ENCODE measurements at places on chromosomes 6 and 20.
A peak's percentile ranks its signal among the peaks of the same experiment; 100 is the strongest.

- DNase-seq, result no peak
Measured at GRCh38 chr20:56348746-56349145, 10.0 kb upstream of the FAM210B start.

DNA sequence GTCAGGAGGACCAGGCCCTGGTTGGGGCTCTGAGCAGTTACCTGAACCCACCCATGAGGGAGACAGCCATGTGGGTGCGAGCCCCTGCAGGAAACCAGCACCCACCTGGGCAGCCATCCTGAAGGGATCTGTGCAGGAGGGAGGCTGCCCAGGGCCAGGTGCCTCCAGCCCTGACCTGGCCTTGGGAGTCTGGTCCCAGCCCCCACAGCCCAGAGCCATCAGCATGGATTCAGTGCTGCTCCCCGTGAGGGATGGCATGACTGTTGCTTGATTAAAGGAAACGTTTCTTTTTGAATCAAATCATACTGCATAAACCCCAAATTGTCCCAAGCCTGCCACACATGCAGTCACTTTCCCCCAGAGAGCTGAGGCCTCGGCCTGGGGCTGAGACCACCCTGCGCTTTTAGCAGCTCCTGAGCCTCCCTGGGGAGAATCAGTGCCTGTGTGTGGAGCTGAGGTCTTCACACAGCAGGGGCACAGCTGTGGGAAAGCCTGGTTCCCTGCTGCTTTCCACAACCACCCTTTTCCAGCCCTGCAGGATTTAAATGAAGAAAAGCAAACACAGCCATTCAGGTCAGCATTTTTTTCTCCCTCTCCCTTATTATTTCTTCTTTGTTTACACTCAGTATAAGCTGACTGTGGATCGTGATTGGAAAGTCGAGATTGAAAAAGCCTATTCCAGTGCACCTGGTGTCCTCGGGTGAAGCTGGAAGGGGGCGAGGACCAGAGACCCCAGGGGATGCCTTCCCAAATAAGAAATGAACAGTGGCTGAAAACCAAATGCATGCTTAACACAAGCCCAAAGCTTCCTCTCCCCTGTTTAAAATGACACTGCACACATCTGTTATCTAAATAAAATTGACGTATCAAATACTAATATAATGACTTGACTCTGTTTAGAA, 283.9 kb downstream of the SMOC2 start:
- no peak for DNase-seq

GRCh38 chr6:131394768-131395432, 178.1 kb upstream of the ARG1 start:
- no peak for DNase-seq

DNA sequence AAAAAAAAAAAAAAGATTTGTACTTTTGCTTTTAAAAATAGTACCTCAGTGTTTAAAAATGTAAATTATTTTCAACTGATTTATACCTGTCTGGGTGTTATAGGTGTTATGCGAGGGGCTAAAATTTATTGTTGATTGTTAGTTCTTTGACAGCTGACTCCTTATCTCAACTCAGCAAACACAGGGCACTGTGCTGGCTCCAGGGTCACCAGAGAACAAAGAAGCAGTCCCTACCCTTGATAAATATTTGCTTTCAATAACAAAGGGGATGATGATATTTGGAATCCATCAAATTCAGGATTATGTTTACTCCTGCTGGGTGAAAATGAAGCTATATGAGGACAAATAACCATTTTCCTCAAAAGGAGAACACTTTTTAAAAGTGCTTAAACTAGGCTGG, 34.2 kb upstream of the KAT14 start:
- DNase-seq, result no peak

- DNase-seq, result no peak
Measured at GRCh38 chr6:81623106-81623759, 129.2 kb downstream of the TENT5A start.

- DNase-seq, result no peak
Measured at GRCh38 chr6:134550604-134551003, 232.7 kb upstream of the SGK1 start.

DNA sequence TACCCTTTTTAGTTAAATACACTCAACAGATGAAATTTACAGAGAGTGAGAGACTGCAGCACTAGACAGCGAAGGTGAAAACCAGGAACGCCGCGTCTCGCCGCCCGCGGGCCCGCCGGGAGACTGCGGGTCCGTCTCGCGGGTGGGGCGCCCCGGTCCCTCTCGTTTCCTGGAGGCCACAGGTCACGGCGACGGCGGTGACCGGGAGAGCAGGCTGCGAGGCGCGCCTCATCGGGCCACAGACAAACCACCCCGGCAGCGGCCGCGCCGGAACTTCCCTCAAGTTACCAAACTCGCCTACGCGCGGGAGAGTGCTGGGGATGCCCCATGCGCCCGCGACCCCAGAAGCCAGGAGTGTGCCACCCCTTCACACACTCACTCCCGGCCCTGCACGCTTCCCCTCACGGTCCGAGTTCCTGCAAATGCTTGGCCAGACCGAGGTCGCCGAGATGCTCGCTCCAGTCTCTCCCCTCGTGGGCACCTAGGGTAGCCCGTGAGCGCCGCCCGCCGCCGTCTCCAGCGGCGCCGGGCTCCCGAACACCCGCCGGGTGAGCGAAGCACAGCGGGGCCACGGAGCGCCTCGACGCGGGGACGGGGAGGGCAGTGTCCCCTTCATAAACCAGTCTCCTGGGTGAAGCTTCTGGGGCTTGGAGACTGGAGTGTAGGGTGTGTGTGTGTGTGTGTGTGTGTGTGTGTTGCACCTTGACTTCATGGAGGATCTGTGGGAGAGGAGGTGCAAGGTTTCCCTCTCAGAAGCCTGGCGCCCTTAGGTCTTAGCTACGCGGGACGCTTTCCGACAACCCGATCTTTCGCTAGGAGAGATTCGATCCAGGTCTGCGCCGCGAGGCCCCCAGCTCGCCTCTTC, 1.4 kb downstream of the BACH2 start:
- DNase-seq, result peak; percentile 79

GRCh38 chr6:79373880-79374279, 139.4 kb upstream of the HMGN3 start:
- DNase-seq, result no peak

- no peak for DNase-seq
Measured at GRCh38 chr6:73968221-73968757, 272.3 kb downstream of the CD109 start.

GRCh38 chr20:64106981-64107735, at the start of gene NPBWR2:
Gene NPBWR2, minus strand, starts transcription at chr20:64107565. Its CDS starts 734 bp downstream, at chr20:64106831.
- DNase-seq, result no peak

DNA sequence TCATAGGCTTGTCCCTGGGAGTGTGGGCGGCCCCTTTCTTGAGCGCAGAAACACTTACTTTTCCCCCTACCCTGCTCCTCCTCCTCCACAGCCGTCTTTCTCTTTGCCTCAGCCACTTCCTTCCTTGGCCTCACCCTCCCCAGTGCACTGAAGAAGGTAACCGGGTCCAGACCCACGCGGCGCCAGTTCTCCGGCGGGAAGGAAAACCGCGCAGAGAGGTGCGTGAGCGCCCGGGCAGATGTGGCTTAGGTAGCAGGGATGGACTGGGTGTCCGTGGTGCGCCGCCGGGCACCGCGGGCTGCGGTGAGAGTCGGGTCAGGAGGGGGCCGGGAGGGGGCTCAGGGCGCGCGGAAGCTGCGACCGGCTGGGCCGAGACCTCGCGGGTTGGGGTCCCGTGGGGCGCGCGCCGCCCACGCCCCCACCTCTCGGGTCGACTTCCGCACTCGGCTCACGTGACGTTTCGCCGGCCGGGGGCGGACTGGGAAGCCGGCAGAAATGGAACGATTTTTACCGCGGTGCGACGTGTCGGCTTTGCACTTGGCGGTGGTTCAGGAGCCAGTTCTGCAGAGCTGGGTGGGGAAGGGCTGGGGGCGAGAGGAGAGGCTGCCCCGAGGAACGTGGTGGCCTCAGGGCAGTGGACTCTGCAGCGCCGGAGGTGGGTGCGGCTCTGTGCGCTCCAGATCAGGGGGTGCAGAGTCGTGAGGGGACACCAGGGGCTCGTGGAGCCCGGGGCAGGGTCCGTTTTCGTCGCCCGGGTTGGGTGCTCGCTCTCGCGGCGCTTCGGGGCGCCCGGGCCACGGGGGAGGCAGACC, at the start of gene ABRACL:
Gene ABRACL (plus strand): TSS at position 88 of the 812 bp plus-strand sequence. CDS start 5,416 bp downstream, outside the sequence.
- peak; percentile 76 for DNase-seq

- DNase-seq, result no peak
Measured at GRCh38 chr6:13760307-13761304, 49.0 kb upstream of the RANBP9 start.

- DNase-seq, result no peak
Measured at GRCh38 chr20:23857962-23858595, 21.5 kb downstream of the CST5 start.

DNA sequence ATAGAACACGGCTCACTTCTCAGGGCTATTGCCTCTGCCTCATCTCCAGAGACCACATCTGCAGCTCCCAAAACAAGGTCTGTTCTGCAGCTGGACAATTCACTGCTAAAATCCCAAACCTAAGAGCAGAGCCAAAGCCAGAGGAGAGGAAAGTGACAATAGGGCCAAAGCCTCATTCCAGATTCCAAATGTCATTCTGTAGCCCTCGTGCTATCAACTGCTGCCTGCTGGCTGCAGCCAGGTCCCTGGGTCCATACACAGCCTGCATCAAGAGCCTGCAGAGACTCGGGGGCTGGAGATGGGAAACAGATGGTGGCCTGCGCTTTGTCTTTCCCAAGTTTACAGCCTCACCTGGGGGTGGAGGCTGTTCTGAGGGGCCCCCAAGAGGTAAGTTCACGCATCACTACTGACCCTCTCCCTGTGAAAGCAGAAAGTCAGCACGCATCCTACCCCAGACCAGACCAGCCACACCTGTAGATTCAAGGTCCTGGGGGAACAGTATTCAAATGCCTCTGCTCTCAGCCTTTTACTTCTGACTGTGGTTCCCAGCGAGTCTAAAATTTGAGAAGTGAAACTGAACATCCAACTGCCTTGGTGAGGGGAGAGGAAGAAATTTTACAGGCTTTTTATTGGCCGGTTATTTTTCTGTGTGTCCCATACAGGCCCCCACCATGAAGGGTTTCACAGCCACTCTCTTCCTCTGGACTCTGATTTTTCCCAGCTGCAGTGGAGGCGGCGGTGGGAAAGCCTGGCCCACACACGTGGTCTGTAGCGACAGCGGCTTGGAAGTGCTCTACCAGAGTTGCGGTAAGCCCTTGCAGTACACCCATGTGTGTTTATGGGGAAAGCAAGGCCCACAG, at the start of gene LY86:
Gene LY86 (plus strand): TSS at position 657 of the 860 bp plus-strand sequence. CDS start 15 bp downstream, at position 672.
- no peak for DNase-seq

- no peak for DNase-seq
Measured at GRCh38 chr20:36971103-36971502, 19.6 kb upstream of the SAMHD1 start.

DNA sequence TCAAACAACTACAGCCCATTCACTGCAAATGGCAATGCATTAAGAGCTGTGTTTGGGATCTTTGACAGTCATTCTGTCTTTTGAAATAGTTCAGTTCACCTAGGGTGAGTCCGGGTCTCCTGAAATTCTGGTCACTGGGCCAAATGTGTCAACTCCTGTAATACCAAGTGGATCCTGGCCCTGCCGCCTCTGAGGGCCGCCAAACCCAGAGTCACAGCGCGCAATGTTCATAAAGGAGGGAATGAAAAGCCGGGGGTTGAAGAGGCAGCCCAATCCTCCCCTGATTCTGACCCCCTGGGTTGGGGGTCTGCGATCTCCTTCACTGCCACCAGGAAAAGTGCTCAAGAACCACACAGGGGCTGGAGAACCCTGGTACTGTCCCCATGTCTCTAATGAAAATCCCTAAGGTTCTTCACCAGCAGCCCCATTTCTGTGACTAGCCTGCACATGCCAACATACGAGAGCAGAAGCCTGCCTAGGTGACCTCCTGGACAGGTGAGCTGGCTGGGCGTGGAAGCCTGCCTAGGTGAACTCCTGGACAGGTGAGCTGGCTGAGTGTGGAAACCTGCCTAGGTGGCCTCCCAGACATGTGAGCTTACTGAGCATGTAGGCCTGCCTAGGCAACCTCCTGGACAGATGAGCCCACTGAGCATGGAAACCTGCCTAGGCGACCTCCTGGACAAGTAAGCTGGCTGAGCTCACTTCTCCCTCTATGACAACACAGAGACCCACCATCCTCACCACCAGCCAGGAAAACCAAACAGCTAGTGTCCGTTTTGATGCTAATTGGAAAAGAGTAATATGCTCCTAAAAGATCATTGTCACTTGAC, 16.1 kb upstream of the APMAP start:
- DNase-seq, result no peak

Measured in stimulated activated CD8-positive, alpha-beta memory T cell treated with anti-CD3 and anti-CD28 coated beads, Interleukin-15, amount 100 ng/mL, for 48 hours (primary cell).